ENCODE measurements at places on chromosomes 11 and 22. TPM values are rescaled to one million over a fixed set of nuclear protein-coding genes. Genes with fewer than 3 reads are reported as not detected.
A peak's percentile ranks its signal among the peaks of the same experiment; 100 is the strongest.

Gene OPCML
- total RNA-seq: 1.5 TPM

Gene PRSS23
- 4.2 TPM for total RNA-seq

Gene PKDREJ
- total RNA-seq: 0.07 TPM

Gene RIMBP3B
- 0.62 TPM for total RNA-seq

DNA sequence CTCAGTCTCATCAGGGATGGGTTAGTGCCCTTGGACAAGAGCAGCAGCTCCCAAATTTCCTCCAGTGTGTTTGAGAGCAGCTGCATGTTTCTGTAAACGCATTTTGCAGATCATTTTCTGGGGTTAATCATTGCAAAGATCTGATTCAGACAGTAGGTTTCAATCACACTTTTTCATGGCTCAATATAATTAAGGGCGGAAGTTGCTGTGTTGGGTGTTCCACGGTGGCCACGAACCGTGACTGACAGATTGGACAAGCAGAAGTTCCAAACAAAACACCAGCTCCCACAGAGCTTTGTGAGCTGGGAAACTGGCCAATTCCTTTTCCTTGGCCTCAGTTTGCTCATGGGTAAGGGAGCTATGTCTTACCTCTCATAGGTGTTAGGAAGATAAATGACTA is 8.4 kb upstream of the RASSF10 start:
- H3K36me3 ChIP-seq: peaks cover 22% of the 10 kb centered on the region
- H3K27me3 ChIP-seq: no peaks in the 10 kb centered on the region
- no peak for DNase-seq
- peaks cover 20% of the 10 kb centered on the region for H3K4me1 ChIP-seq
- H3K27ac ChIP-seq: no peak overlapping the region

- H3K36me3 ChIP-seq: no peaks in the 10 kb centered on the region
- peaks cover 14% of the 10 kb centered on the region for H3K4me1 ChIP-seq
- no peak overlapping the region for H3K27ac ChIP-seq
- peaks cover 3% of the 10 kb centered on the region for H3K27me3 ChIP-seq
- H3K4me3 ChIP-seq: no peak overlapping the region
Measured at GRCh38 chr11:3614742-3615171, 27.0 kb downstream of the ART5 start.

Gene MS4A15
- 0.39 TPM for total RNA-seq

Gene STIP1
- 296 TPM for total RNA-seq

GRCh38 chr11:1747753-1748635 is 2.4 kb downstream of the IFITM10 start:
- H3K27ac ChIP-seq: no peak overlapping the region
- peaks cover 12% of the 10 kb centered on the region for H3K4me1 ChIP-seq
- H3K36me3 ChIP-seq: peaks cover 10% of the 10 kb centered on the region
- peaks cover 51% of the 10 kb centered on the region for H3K27me3 ChIP-seq
- no peak for DNase-seq
- H3K4me3 ChIP-seq: peak overlapping the region; percentile 63

DNA sequence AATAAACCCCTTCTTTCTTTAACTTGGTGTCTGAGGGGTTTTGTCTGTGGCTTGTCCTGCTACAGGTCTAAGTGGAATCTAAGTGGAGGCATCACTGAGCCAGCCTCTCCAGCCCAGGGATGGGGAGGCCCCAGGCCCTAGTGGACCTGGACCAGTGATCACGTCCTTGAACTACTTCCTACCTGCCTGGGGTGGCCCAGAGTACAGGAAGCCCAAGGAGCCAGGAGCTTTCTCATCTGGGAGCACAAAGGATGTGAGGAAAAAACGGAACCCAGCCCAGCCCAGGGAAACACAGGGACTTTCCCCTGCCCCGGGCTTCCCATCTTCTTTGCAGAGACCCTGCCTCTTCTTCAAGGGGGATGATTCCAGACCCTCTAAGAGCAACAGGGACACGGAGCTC is 3.5 kb upstream of the CD5 start:
- no peak overlapping the region for H3K27ac ChIP-seq
- H3K4me1 ChIP-seq: no peaks in the 10 kb centered on the region
- H3K4me3 ChIP-seq: no peak overlapping the region
- DNase-seq: no peak
- H3K27me3 ChIP-seq: no peaks in the 10 kb centered on the region

DNA sequence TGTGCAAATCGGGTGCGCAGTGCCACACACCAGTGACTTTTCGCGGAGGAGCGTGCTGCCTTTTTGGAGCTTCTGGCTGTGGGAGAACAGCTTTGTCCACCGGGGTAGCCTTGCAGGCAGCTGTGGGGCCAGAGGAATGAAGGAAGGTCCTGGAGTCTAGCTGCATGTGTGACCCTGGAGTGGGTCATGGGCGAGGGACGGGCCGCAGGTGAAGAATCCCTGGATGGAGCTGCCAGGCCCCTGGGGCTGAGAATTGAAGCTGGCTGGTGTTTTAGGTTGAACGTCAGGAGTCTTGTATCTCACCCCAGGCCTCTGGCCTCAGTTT is 8.6 kb downstream of the CCND1 start:
- H3K27ac ChIP-seq: peak overlapping the region; percentile 60
- no peak overlapping the region for H3K4me3 ChIP-seq
- H3K36me3 ChIP-seq: peaks cover 50% of the 10 kb centered on the region

- no peak overlapping the region for H3K27ac ChIP-seq
- peaks cover 22% of the 10 kb centered on the region for H3K36me3 ChIP-seq
Measured at GRCh38 chr11:71209656-71210055, 42.7 kb downstream of the SHANK2 start.

DNA sequence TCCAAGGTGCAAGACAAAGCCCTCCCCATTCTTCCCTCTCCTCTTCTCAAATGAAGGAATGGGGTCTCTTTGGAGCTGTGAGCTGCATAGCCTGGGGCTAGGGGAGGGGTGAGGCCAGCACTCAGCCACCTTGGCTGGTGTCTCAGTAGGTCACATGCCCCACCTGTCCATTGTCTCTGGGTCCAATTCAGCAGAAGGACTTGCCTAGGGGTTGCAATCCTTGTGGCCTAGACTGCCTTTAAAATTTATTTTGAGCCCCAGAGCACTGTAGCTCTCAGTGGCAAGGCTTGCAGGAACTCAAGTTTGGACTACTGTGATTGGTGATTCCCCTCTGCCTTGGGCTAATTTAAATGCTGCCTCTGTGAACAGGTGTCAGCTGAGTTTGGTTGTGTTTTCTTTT is 336.7 kb downstream of the DDX10 start:
- no peaks in the 10 kb centered on the region for H3K4me1 ChIP-seq
- no peak overlapping the region for H3K4me3 ChIP-seq
- H3K27ac ChIP-seq: no peak overlapping the region
- DNase-seq: no peak
- no peaks in the 10 kb centered on the region for H3K36me3 ChIP-seq
- H3K27me3 ChIP-seq: no peaks in the 10 kb centered on the region

Gene MTMR2
- total RNA-seq: 43.6 TPM

GRCh38 chr11:34970480-34970879 is 54.1 kb downstream of the PDHX start:
- DNase-seq: no peak
- no peaks in the 10 kb centered on the region for H3K27me3 ChIP-seq
- peaks cover 3% of the 10 kb centered on the region for H3K4me1 ChIP-seq
- H3K27ac ChIP-seq: no peak overlapping the region
- peaks cover 50% of the 10 kb centered on the region for H3K36me3 ChIP-seq

Gene USH1C
- 3.7 TPM for total RNA-seq

DNA sequence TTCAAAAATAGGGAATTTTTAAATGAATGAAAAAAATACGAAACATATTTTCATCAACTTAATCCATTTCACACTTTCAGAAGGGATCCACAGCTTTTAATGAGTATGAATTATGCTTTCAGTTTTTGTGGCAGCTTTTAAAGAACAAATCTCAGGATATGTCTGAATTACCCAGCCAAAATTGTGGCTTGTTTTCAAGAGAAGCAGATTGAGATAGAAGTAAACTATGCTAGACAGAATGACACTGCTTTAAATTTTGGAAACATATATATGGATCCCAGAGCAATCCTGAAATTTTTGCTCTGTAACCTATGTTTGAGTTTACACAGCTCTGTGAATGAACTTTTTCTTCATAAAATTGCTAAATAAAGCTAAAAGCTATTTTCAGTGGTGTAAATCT is 2.4 kb upstream of the HINFP start:
- no peak for DNase-seq
- no peak overlapping the region for H3K4me3 ChIP-seq
- H3K27ac ChIP-seq: no peak overlapping the region
- no peaks in the 10 kb centered on the region for H3K27me3 ChIP-seq

GRCh38 chr11:121534131-121535093 is 81.6 kb upstream of the SORL1-AS1 start:
- H3K4me1 ChIP-seq: peaks cover 7% of the 10 kb centered on the region

DNA sequence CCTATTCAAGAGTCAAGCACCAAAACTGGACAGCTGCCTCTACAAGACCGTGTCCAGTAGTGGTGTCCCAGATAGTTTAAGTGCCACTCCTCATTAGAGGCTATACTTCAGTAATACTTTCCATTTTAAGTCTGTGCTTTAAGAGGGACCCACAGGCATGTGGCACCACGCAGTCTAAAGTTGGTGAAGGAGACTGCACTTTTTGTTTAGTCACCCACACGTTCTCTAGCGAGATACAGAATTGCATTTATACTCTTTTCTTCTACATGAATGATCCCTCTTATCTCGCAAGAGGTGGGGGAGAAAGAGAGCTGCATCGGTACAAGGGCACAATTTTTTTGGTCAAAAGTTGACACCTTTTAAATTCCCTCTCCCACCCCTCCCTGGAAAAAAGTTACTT is 41.5 kb downstream of the DDX6 start:
- DNase-seq: no peak
- no peaks in the 10 kb centered on the region for H3K27me3 ChIP-seq
- peak overlapping the region; percentile 75 for H3K27ac ChIP-seq
- H3K4me3 ChIP-seq: no peak overlapping the region

DNA sequence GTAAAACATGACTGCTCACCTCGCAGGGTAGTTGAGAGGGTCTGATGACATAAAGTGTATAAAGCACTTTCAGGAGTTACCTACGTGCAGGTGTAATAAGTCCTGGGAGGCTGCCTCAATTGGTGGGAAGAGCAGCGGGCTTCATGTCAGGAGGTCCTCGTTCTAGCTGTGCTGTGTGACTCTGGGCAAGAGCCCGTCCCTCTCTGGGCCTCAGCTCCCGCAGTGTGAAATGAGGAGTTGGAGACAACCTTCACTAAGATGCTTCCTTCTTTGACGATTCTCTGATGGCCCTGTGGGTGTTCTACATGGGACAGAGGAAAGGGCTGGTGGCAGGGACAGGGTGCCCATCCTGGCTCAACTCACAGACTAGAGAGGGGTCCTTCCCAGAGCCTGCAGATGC is 57.8 kb downstream of the TP53I11 start:
- no peak for DNase-seq
- no peak overlapping the region for H3K4me3 ChIP-seq
- H3K4me1 ChIP-seq: peaks cover 41% of the 10 kb centered on the region
- H3K27me3 ChIP-seq: no peaks in the 10 kb centered on the region
- H3K27ac ChIP-seq: no peak overlapping the region
- H3K36me3 ChIP-seq: no peaks in the 10 kb centered on the region

Gene HINFP
- 34.0 TPM for total RNA-seq

- DNase-seq: no peak
- no peaks in the 10 kb centered on the region for H3K36me3 ChIP-seq
- no peak overlapping the region for H3K4me3 ChIP-seq
- H3K27ac ChIP-seq: no peak overlapping the region
- H3K4me1 ChIP-seq: no peaks in the 10 kb centered on the region
Measured at GRCh38 chr11:20589796-20590195, 9.6 kb upstream of the SLC6A5 start.

Gene POU2AF1
- 0.27 TPM for total RNA-seq

DNA sequence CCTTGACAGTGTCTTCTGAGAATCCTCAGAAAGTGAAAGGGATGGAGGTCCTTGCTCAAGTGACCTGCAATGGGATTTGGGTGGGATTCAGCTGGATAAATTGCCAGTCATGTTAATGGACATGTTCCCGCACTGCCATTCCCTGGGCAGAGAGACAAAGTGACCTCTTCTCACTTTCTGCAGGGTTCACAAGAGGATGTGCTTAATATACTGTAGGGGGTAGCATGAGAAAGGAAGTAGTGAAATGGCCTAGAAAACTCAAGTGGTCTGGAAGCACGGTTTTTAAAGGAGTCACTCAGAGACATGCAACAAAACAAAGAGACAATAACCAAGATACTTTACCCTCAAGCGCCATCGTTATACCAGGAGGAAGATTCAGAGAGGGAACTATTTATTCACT is 70.2 kb downstream of the NELL1 start:
- H3K36me3 ChIP-seq: no peaks in the 10 kb centered on the region
- H3K4me1 ChIP-seq: peaks cover 23% of the 10 kb centered on the region
- H3K27me3 ChIP-seq: no peaks in the 10 kb centered on the region
- no peak overlapping the region for H3K4me3 ChIP-seq
- DNase-seq: no peak
- H3K27ac ChIP-seq: peak overlapping the region; percentile 2

Gene POU2AF2
- not detected for total RNA-seq

DNA sequence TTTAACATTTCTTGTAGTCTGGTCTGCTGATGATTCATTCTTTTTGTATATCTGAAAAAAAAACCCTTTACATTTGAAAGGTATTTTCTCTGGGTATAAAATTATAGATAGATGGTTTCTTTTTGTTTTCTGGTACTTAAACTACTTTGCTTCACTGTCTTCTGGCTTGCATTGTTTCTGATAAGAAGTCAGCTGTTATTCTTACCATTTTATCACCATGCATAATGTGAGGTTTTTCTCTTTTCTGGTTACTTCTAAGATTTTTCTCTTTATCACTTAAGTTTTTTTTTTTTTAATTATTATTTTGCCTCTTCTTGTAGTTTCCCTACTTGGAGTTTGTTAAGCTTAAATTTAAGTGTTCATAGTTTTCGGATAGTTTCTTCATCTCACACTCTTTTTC is 84.7 kb downstream of the HSD17B12 start:
- no peaks in the 10 kb centered on the region for H3K4me1 ChIP-seq
- no peak overlapping the region for H3K27ac ChIP-seq
- DNase-seq: no peak
- H3K4me3 ChIP-seq: no peak overlapping the region
- H3K36me3 ChIP-seq: peaks cover 47% of the 10 kb centered on the region
- no peaks in the 10 kb centered on the region for H3K27me3 ChIP-seq

DNA sequence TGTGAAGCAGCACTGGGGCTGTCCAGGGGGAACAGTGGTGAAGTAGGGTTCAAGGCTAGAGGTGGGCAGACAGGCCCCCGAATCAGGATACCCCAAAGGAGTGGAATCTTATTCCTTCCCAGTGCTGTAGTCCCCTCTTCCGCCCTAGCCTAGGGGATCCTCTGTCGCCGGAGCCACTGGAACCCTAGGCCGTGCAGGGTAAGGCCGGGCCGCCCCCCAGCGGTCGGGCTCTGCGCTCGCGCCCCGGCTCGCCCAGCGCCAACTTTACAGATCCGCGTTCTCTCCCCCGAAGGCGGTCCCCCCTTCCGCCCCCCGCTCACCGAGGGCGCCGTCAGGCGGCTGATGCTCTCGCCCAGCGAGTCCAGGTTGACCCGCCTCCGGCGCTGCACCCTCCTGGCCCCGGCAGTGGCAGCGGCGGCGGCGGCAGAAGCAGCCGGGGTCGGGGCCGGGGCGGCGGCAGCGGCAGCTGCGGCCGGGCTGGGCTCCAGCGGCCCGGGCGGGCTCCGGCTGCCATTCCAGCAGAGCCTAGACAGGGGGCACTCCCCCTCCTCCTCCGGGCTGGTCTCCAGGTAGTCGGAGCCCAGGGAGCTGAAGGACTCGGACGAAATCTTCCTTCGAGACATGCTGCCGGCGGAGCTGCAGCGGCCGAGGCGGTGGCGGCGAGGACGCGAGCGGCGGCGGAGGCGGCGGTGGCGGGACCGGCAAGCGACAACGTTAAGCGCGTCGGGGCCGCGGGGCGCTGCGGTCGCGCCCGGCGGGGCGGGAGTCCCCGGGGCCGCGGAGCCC is 650 bp downstream of the GUCY1A2 start:
- no peak overlapping the region for H3K27ac ChIP-seq
- H3K4me1 ChIP-seq: peaks cover 12% of the 10 kb centered on the region
- DNase-seq: peak; percentile 82
- no peaks in the 10 kb centered on the region for H3K36me3 ChIP-seq

All from WTC11 (cell line).